ENCODE measurements at places on chromosomes 5 and 9. TPM values are rescaled to one million over a fixed set of nuclear protein-coding genes. Genes with fewer than 3 reads are reported as not detected.

The ST6GALNAC6 gene
- total RNA-seq, result 63.0 TPM

The ZDHHC11 gene
- 7.1 TPM for total RNA-seq

- DNase-seq, result no peak
Measured at GRCh38 chr5:78837836-78838235, 147.3 kb downstream of the ARSB start.

The CAMK2A gene
- not detected for total RNA-seq

- no peak for DNase-seq
Measured at GRCh38 chr5:83321483-83322055, 150.0 kb upstream of the VCAN start.

The FBP2 gene
- total RNA-seq, result not detected

The NUTM2G gene
- not detected for total RNA-seq

- no peak for DNase-seq
Measured at GRCh38 chr9:86126998-86127972, 27.9 kb upstream of the GOLM1 start.

- no peak for DNase-seq
Measured at GRCh38 chr9:124291801-124292396, 34.1 kb downstream of the NEK6 start.

The IFNB1 gene
- total RNA-seq, result not detected

GRCh38 chr9:70093944-70094343 is 50.3 kb downstream of the MAMDC2 start:
- DNase-seq, result no peak

DNA sequence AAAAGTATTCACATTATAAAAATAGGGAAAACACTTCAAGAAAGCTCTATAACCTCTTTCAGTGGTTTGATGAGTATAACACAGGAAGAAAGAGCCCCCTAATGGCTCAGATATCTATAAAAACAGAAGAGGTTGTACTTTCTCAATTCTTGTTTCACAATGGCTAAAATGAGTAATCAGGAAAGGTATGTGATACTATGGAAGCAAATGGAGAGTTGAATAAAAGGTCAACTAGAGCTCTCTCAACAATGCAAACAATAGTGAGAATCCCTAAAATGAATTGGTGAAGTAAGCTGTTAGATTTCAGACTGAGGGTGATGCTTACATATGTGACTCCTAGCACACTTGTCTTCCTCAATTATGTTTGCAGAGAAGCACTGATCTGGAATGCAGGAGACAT is 584.6 kb upstream of the CDH18 start:
- no peak for DNase-seq

The GPX8 gene
- not detected for total RNA-seq
